NCI-H510A treated with DMSO at 0.1 percent for 48 hours (cell line): ENCODE measurements at places on chromosomes 7 and 10.

GRCh38 chr7:107838816-107839565, 36.0 kb upstream of the SLC26A3 start:
- DNase-seq, result no peak

DNA sequence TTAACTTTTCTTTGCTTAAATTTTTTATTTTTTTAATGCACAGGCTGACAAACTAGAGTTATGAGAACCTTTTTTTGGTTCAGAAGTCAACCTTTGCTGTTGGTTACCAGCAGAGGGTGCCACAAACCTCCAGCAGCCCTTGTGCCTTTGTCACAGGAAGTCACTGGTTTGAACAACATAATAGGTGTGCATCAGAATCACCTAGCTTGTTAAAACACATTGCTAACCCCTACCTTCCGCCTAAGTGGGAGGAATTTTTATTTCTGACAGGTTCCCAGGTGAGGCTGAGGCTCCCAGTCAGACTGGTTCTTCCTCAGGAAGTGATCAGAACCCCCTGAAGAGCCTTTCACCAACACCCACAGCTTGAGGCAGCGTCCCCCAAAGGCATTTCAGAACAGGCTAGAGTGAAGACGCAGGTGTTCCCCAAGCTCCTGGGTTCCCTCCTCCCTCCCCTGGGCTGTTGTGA, 22.6 kb upstream of the VDAC2 start:
- DNase-seq, result peak; percentile 60

DNA sequence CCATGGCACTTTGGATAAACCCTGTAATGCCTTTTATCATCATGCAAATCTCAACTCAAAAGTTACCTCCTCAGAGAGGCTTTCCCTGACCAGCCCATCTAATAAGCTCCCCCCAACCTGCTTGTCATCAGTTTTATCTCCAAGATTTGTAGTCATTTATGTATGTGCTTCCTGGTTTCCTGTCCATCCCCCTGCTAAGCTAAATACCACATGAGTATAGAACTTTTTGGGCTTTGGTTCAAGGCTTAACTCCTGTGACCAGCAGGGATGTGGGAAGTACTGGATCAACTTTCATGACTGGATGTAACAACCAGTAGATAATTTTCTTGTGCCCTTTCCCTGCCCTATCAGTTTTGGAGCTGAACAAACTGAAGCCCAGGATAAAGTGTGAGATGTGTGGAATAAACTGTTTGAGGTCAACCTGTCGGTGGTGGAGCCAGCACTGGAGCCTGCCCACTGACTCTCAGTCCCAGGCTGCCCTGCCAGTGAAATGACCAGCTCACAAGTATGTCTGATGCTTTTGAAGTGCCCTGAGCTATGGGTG, 148.6 kb downstream of the CYP26A1 start:
- DNase-seq, result no peak

DNA sequence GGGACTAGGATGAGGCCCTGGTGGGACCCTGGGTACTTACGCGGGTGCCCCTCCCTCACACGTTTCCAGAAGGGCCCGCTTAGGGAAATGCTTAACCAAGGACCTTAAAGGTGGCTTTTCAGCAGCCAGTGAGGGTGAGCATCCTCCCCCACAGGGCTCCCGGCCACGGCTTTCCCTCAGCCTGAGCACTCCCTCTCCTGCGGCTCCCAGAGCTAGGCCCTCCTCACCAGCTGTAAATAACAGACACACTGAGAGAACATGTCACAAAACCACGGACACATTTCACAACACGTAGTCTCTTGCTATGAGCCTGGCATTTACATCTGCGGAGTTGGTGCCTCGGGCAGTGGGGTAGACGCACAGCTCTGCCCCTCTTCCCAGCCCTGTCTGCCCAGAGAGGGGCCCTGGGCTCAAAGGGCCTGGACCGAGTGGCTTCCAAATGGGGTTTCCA, 25.2 kb downstream of the GRID1 start:
- DNase-seq, result no peak

- DNase-seq, result no peak
These were observed 17.7 kb downstream of the CACNB2 start for GRCh38 chr10:18157881-18158280.

DNA sequence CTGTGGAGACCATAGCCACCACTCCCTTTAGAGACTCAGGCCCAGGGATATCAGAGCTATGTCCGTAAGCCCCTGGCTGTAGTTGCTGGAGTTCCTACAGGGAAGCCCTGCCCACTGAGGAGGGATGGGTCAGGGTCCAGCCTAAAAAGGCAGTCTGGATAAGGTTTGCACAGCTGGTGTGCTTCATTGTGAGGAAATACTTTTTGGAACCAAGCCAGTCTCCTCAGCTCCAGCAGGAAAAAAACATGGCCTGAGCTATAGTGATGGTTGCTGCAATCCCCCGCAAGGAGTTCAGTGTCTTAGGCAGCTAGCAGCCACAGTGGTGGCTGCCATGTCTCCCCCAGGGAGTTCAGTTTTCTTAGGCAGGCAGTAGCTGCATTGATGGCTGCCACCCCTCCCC, 52.6 kb upstream of the CYP2C8 start:
- DNase-seq, result peak; percentile 48

DNA sequence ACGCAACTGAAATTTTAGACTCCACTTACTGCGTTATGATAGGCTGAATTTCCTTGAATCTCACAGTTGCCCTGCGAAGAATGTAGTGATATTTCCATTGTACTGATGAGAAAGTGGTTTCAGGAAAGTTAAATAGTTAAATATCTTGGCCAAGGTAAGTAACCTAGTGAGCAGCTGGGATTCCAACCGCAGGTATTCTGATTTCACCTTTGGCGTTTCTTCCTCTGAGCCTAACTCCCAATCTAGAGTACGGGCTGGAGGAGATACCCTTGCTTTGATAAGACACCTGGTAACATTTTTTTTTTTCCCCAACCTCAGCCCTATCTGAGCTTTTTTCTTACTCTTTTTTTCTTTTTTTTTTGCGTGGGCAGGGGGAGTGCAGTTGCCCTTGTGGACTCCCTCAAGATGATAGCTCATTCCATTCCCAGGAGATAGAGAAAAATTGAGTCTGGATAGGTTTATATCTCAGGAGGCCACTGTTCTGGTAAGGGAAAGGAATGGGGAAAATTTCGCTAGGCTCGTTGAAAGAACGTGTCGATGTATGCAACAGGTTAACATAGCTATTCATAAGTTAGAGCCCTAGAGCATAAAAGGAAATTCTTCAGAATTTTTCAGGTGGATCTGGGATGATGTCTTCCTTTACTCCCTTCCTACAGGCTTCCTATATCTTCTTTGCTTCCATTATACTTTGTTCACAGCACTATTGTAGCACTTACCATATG, 3.1 kb upstream of the TAS2R38 start:
- no peak for DNase-seq

DNA sequence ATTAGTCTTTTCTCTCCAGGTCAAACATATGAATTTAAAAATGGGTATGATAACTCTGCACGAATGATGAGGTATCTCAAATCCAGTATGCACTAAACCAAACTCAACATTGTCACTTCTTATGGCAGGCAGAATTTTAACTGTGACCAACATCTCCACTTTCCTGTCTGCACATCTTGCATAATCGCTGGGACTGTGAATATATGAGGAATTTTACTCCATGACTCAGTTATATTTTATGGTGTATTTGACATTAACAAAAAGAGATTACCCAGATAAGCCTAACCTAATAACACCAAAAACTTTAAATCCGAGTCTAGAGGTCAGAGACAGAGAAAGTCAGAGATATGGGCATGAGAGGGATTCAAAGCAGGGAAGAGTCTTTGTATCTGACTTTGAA, 454.5 kb upstream of the SEMA3D start:
- DNase-seq, result no peak

DNA sequence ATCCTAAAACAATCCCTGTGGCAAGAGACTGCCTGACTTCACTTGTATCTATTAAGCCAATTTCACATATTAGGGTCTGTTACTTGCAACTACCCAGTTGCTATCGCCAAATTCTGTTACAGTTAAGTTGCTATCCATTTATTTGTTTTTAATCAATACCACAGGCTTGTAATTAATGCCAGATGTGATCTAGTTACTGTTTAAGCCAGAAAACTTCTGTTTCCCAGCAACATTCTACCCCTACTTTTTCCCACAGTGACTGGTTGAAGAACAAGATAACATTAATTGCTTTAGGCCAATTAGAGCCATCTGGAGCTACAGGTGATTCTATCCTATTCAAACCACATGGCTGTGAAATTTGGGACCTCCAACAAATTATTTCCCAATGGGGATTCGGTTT, 131.3 kb downstream of the ALOX5 start:
- no peak for DNase-seq

DNA sequence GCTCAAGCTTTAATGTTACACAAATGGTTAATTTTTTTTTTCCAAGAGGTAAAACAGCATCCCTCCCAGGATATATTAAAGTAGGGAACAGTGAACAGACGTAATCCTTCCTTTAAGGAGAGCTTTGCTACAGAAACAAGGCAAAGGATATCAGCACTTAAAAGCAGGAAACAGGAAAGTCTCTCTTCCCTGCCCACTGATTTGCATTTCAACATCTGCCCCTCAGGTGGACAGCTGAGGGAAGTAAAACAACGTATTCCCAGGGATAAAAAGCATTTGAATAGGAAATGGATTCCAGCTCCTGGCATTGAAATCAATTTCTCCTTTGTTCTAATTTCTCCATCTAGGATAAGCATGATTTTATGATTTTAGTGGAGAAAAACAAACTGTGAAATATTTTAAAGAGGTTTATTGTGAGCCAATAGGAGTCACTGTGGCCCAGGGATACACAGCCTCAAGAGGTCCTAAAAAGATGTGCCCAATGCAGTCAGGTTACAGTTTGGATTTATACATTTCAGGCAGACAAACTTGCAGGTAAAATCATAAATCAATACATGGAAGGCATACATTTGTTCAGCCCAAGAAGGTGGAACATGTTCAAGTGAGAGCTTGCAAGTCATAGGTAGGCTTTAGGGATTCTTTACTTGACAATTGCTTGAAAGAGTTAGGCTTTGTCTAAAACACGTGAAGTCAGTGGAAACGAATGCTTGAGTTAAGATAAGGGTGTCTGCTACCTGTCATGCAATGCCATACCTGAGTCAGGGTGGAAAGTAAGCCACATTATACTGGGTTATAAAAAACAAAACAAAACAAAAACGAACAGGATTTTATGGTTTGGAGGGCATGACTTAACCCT, 286.2 kb upstream of the VWC2 start:
- DNase-seq, result no peak

DNA sequence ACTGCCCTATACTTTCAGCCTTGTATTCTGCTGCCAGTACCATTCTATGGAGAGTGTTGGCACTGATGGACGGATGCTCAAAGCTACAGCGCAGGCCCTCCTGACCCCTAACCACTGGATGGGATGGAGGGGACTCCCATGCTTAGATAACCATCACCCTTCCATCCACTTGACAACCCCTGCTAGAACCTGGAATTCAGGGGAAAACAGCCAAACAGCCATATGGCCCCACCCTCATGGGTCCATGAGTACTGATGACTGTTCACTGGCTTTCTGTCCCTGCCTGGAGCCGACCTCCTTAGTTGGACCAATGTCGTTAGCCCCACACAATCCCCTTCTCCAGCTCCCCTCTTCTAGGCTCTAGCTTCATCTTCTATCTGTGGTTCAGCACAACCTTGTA, 16.2 kb downstream of the DUSP5 start:
- no peak for DNase-seq

- no peak for DNase-seq
These were observed 10.1 kb upstream of the SLF2 start for GRCh38 chr10:100902622-100903021.

GRCh38 chr10:125344573-125345171, 184.3 kb upstream of the CTBP2 start:
- peak; percentile 11 for DNase-seq

DNA sequence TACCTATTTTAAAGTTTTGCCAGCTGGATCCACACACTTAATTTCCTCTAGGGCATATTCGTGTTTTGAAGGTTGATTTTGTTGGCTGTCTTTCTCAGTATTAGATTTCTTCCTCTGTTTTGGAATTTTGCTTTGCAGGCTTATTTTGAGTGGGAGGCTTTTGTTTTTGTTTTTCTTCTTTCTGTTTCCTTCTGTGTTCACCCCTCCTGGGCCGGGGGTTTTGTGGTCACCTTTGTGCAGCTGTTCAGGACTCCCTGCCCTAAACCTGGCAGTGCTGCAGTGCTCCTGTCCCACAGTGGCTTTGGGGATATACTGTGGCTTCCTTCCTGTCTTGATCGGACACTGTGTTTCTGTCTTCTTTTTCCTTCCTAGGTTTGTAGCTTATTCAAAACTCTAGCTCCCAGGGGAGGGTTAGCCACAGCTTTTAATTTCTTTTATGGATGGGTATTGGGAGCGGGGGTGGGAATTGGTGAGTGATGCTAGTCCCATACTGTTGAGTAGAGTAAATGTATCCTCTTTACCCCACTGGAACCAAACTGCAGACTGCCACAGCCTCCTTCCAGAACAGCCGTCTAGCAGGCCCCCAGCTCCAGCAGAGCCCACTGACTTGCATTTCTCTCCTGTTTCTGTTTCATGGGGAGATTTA, 228.7 kb upstream of the FZD8 start:
- DNase-seq, result no peak

DNA sequence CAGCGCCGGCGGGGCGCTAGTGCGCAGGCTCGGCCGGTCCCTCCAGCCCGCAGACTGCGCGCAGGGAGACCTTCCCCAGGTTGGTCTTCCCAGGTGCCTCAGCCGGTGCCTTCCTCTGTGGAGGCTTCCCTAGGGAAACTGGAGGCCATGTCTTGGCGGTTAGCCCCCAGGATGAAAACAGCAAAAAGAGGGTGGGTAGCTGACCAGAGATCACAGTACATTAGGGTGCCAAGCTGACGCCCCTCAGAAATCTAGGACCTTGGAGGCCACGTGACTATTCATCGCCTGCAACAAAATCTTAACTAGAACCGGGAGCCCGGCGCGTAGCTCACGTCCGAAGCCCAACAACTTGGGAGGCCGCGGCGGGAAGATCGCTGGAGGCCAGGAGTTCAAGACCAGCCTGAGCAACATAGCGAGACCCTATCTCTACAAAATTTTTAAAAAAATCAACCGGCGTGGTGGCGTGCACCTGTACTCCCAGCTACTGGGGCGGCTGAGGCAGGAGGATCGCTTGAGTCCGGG, 327 bp upstream of the FIS1 start:
- DNase-seq, result no peak

GRCh38 chr7:142668495-142668894, 80.8 kb upstream of the PRSS1 start:
- no peak for DNase-seq

DNA sequence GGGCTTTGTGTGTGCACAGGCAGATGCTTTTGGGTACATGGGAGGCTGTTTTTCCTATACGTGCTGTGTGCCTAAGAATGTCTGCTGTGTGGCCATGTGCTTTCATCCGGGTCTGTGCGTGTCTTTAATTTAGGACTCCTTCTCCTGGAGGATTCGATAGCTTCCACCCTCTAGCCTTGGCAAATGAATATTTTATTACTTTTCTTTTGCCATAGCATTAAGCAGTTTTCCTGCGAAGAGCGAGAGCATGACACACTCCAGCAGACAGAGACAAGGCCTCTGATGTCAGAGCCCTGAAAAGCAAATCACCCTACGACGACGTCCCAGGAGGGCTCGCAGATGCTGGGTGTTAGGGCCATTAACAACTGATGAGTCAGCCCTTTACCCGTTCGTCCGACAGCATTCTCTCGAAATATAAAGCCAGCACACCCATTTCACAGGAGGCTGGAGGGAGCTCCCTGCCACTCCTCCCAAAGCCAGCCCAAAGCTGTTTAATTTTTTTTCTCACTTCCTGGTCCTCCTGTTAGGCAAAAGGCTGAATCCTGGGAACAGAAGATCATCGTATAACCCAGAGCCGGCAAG, 311.3 kb upstream of the ZMIZ1 start:
- DNase-seq, result no peak
